Stimulated activated CD8-positive, alpha-beta memory T cell treated with anti-CD3 and anti-CD28 coated beads, Interleukin-2, amount 100 ng/mL, for 48 hours (primary cell): ENCODE measurements at places on chromosomes 7 and 10.

DNA sequence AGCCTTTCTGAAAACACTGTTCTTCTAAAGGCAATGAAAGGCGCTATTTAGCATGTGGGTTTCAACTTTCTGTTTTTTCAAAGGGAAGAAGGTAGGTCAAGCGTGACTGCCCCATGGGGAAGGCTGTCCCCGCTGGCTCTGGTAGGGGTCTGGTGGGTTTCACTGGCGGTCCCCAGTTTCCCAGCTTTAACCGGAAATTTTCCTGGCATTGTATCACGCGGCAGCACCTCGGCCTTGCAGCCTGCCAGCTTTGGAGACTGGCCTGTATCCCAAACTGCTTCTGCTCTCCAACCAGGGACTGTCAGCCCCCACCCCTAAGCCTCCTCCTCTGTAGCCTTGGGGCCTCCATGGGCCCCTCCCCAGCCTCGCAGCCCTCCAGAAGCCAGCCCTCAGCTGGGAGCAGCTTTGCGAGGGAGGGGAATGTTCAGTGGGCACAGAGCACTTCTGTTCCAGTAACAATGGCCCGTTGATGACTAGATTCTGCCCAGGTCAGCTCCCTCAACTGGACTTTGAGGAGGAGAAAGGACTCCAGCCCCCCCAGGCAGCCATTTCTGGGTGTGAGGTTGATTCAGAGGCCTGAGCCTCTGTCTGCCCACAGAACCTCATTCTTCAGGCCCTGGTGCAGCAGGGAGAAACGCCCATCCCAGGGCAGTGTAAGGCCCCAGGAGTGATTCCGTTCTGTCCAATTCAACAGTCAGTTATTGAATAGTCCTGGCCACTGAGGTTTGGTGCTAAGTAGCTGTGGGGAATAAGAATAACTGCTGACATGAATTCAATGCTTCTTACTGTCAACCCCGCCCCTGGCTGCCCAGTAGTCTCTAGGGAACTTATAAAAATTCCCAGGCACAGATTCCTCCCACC lies 17.1 kb downstream of the CHST3 start:
- no peak for DNase-seq

GRCh38 chr7:45033261-45033930 lies 33.4 kb downstream of the CCM2 start:
- no peak for DNase-seq

- DNase-seq: peak; percentile 66
Measured at GRCh38 chr7:924541-925231, 29.8 kb downstream of the ADAP1 start.

DNA sequence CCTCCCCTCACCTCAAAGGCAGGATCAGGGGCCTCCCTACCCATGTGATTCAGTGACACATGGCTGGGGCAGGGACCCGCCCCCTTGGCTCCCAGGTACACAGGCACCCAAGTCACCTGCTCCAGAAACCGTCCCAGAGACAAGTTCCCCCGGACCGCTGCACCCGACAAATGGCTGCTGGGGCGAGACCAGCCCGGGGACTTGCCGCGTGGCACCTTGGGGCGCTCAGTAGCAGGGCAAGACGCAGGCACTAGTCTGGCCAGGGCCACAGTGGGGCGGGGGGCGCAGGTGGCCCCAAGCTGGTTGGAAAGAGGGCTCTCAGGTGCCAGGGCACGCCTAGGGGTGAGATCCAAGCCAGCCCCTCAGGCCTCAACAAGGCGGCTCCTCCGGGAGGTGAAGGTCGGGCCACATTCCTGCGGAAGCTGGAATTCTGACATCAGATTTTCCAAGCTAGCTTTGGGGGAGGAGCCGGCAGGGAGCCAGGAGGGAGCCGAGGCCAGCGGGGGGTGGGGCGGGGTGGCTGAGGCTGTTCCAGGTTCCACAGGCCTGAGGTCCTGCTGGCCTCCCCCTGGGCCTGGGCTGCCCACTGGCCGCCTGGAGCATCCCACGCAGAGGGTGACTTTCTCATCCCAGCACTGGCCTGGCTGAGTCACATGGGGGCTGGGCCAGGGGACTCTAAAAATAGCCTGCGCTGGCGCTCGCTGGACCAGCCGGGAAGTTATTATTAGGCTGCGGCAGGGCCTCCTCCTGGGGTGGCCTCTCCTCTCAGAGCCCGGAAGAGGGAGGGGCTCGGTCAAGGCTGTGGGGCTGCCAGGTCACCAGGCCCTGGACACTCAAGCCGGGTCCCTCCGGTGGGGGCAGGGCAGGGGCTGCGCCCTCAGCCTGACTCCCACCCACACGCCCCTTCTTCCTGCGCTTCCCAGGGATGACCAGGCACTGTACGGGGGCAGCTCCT lies 20.5 kb upstream of the INPP5A start:
- no peak for DNase-seq

GRCh38 chr7:130882396-130882795 lies 148.4 kb upstream of the KLF14 start:
- DNase-seq: no peak

DNA sequence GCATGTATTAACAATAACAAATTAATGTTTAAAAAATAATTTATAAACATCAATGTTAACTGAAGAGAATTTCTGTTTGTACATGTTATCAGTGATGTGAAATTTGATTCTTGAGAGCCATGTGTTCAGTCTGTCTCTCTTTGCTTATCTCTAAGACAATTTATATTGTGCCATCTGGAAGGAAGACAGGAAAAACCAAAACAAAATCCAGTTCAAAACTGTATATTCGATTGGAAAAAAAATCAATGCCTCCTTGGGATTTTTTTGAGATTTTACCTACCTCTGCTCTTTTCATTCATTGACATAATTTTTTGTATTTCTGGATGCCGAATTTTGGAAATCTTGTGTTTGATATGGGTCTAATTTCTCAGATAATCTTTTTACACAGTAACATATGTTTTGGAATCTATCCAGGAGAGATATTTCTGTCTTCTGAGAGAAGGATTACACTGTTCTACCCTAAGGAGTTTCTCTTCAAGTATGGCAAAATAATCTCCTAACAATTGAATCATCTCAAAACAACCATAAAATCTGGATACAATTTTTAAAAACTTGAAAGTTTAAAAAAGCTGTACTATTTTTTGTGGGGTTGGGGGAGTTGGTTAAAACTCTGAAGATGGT lies 311.9 kb upstream of the GNAI1 start:
- no peak for DNase-seq

- no peak for DNase-seq
Measured at GRCh38 chr10:13882119-13882711, 295.4 kb downstream of the PRPF18 start.

GRCh38 chr7:134513169-134513752 lies 14.1 kb upstream of the AKR1B10 start:
- no peak for DNase-seq

DNA sequence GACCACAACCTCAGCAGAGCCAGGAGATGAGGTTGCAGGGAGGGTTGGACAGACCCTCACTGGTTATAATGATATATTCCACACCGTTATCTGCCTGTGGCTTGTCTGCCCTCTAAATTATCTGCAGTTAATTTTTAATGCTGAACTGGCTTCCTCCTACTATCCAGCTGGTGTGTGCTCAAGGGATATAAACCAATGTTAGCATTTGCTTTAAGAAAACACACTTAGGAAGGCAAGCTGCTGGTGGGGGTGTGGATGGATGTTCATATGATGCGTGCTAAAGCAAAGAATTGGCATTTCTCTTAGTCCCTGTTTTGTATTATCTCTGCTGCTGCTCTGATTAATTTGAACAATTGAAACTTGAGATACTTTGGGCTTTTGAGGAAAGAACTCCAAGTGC lies 132.2 kb upstream of the NPVF start:
- no peak for DNase-seq

GRCh38 chr10:86049442-86049841 lies 317.2 kb downstream of the GRID1 start:
- DNase-seq: no peak

GRCh38 chr7:94380264-94380663 lies 14.4 kb upstream of the COL1A2 start:
- DNase-seq: no peak

DNA sequence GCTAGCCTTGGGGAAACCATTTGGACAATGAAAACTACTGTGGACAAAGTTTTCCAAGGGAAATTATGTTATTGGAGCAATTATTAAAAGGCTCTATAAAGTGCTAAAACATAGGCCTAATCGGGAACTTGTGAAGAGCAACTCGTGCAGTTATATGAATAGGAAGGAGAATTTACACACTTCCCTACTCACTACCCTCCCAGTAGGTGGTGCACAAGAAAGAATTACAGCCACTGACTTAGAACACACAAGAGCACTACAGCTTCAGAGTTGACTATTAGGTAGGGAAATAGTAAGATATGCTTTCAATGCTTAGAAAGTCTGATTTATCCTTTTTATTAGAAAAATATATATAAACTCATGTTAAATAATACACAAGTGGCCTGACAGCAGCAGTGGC lies 47.2 kb downstream of the GSAP start:
- DNase-seq: no peak

- DNase-seq: no peak
Measured at GRCh38 chr10:102629661-102630614, 14.3 kb upstream of the TRIM8 start.

DNA sequence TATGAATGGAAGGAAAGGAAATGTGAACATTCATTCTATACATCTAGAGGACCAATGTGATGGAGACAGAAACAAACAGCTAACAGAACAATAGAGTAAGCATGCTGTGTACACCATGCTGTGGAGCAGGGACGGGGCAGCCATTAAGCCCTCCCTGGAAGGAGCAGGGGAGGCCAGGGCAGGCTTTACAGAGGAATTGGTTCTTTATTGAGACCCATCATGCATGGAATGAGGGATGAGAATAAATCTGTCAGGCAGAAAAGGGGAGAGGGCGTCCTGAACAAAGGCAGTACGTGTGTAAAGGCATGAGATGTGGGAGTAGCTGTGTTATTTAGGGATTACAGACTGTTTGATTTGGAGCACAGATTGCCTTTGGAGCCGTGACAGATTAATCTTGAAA lies 35.2 kb downstream of the STK17A start:
- DNase-seq: no peak

DNA sequence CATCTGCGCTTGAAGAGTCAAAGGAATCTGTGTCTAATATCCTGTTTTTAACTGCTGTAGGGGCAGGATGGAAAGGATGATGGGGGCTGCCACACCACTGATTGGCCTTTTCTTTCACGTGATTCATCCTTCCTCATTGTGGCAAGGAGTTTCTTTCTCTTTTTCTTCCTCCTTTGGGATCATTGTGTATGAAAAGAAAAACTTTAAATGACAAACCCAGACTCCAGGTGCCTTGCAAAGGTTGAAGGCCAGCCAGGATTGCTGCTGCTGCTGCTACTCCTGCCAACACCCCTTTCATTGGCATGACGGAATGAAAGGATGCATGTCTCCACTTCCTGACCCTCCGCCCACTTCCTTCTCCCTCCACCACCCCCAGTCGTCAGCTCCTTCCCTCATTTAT lies 6.5 kb upstream of the OIT3 start:
- DNase-seq: no peak

GRCh38 chr7:47197486-47197885 lies 384.4 kb downstream of the TNS3 start:
- no peak for DNase-seq

DNA sequence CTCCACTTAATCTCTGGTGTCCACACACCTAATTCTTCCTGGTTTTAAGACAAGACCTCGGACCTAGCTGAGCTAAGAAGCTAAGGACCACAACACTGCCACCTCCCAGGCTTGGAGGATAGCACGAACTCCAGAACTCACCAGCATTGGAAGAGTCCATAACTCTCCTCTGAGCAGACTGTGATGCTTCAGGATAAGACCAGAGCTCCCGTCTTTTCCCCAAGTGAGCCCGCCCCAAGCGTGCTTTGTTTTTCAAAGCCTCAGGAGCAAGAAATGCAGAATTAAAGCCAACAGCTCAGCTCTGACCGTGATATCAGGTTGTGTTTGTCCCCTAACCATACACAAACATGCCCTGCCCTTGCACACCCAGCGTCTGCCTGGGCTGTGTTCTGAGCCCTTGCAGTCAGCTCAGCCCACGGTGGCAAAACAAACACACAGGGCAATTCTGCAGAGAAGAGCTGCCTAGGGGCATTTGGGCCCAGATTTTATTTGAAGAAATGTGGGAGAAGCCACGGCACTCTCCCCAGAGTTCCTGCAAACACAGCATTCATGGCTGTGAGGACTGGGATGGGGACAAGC lies 145.4 kb downstream of the WDR11 start:
- no peak for DNase-seq

- DNase-seq: peak; percentile 62
Measured at GRCh38 chr10:100872034-100872791, 40.5 kb upstream of the SLF2 start.

- no peak for DNase-seq
Measured at GRCh38 chr10:21953585-21954057, 49.9 kb downstream of the DNAJC1 start.

DNA sequence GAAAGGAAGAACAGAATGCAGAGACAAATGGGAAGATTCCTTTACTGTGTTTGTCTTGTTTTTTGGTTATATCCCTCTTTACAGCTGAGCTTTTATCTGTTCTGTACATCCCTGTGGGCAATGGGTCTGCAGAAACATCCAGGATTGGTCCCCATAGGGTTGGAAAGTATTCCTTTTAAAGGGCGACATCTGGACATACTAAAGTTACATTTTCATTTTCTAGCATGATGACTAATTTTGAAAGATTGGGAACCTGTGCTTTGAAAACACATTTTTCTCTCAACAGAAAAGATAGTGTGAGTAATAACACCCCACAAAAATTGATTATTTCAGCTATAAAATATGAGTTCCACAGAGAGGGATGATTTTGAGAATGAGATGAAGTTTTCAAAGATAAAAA lies 435.8 kb downstream of the GPAM start:
- DNase-seq: no peak

GRCh38 chr7:17929647-17930395 lies 10.5 kb downstream of the SNX13 start:
- no peak for DNase-seq

DNA sequence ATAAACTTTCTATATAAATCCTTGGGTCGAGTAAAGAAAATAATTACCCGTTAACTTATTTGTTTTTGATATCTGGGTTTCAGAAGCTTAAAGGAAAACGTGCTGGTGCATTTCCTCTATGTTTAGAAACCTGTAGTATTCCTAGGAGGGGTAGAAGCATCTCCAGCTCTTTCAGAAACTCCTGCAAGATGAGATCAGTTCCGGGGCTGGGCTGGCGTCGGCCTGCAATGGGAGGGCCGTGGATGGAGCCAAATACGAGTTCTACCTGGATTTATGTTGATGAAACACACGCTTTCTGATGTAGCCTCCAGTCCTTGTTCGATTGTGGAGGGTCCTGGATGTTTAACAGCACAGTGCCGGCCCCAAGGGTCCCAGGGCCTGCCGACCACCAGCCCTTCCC lies 35.8 kb upstream of the DIP2C start:
- no peak for DNase-seq

DNA sequence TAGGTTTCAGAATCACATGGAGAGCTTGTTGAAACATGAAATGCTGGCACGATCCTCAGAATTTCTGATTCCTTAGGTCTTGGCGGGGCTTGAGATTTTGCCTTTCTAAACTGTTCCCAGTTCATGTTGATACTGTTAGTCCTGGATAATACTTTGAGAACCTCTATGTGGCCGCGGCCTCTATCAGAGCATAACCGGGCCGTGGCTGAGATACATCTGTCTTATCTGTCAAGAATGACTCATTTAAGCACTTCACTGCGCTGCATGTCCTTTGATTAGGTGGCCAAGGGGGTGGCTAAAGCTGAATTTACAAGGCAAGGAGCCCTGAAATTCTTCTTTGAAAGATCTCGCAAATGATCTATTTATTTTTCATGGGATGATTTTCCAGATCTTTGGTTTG lies 66.9 kb downstream of the GALNT17 start:
- no peak for DNase-seq

GRCh38 chr7:47433564-47433895 lies 148.4 kb downstream of the TNS3 start:
- DNase-seq: no peak
